ENCODE measurements at places on chromosomes 5 and 9.
A peak's percentile ranks its signal among the peaks of the same experiment; 100 is the strongest.

GRCh38 chr5:9233712-9234111, 312.2 kb downstream of the SEMA5A start:
- DNase-seq: no peak

DNA sequence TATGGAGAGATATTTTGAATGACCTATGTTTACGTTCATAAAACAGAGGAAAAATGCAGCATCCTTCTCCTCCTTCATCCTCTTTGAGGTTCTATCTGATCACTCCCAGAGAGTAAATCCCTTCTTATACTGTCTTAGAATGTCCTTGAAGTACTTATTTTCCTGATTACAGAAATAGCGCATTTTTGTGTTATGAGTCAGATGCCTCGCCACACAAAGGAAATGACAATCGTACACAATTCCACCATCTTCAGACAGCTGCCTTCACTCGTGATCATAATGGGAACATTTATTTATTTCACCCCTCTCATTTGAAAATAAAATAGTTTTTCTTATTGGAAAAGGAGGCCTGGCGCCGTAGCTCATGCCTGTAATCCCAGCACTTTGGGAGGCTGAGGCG, 2.4 kb upstream of the GLT6D1 start:
- no peak for DNase-seq

- DNase-seq: peak; percentile 36
These were observed 34.0 kb upstream of the PPP1R2B start for GRCh38 chr5:156815988-156816599.

DNA sequence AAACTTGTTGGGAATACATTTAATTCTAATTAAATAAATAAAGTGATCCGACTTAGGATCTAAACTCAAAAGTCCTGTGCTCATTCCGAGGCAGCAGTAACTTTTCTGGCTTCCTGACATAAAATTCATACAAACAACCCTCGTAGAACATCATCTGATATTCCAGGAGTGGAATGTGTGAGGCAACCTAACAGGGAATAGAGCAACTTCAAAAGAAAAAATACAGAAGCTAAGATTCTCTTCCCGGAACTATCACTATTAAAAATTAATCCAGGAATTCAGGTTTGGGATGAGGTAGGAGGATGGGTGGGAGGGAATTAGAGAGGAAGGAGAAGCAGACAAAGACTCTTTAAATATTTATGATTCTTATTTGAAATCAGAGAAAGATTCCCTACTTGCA, 32.9 kb upstream of the TRIO start:
- no peak for DNase-seq

- no peak for DNase-seq
These were observed 98.1 kb upstream of the ALDH1B1 start for GRCh38 chr9:38294220-38294960.

DNA sequence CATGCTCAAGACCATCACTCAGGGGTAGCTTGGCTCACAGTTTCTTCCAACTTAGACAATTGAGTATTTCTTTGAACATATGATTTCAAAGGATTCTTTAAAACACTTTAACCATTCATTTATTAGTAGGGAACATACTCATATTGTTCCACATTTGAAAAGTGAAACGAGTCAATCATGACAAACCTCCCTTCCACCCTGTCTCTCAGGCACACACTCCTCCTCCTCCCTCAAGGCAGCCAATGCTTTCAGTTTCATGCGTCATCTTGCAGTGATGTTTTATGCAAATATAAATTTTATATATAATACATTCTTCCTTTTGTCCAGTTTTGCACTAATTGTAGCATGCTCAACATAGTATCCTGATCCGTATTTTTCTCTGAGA, 126.0 kb upstream of the BOD1 start:
- no peak for DNase-seq

GRCh38 chr9:1416261-1416660, 366.1 kb downstream of the DMRT2 start:
- DNase-seq: no peak

DNA sequence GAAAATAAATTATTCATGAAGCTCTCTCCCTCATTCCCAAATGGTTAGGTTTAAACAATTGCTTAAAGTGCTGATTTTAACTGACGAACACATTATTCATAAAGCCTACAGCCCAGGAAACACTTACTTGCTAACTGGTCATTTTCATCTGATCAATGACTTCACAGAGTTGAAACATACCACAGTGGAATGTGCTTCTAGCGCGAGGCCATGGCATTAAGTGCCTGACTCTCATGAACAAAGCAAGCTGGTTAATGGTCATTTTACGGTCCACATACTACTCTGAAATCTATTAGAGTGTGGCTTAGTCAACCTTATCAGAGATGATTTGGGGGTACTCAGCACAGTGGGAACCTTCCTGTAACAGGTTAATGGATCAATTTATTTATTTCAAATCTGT, 114.6 kb downstream of the MED27 start:
- no peak for DNase-seq

DNA sequence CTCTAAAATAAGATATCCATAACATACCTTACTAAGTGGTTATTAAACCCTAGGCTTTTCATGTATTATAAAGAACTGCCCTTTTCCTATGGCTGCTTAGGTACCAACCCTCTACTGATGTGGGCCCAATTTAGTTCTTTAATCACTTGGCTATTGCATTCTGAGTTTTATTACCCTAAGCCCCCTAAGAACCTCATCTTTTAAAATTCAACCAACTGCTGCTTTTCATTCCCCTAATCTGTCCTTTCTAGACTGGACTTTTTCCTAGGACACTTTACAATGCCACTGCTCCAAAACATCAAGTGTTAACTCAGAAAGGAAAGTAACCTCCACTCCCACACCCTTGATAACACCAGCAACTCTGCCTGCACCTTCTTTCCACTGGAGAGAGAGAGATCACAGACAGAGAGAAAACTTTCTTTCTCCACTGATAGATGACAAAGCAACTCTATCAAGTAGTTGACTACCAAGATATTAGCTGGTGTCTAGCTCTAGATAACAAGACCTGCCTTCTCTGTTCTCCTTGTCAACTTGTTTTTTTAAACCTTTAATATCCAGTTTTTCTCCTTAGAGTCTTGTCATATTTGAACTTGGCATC, 27.3 kb downstream of the ELL2 start:
- DNase-seq: no peak

- DNase-seq: no peak
These were observed 79.8 kb downstream of the RGS7BP start for GRCh38 chr5:64585646-64586045.

GRCh38 chr5:180178531-180179441, 30.2 kb downstream of the RASGEF1C start:
- no peak for DNase-seq

DNA sequence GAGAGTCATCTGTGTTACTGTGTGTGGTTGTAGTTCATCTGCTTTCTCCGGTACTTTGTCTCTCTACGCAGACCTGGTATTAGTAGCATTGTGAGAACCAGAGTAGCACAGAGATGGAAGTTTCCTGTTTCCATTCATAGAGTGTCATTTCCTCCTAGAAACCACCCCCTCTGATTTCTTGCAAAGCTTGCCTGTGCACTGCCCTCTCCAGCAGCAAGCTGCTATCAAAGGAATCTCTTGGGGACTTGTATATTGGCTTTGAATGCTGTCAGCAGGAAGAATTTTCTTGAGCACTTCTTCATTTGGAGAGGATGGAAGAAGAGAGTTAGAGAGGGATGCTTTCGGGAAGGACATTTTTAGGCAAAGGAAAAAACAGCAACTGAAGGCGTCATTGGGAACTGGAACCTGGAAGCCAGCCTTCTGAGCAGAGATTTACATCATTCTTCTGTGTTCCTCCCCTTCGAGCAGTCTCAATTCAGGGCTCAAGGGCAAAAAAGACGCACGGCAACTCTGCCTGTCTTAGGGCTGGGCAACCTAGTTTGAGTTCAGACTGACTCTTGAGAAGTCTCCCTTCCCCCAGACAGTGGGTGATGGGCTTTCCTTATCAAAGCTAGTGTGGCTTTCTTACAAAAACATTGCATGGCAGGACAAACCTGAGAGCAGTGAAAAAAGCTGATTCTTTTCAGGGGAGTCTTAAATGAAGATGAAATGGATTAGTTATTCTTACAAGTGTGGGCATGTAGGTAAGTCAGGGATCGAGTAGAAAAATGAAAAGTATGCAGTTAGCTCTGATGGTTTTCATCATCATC, 226.3 kb downstream of the AOPEP start:
- DNase-seq: no peak

DNA sequence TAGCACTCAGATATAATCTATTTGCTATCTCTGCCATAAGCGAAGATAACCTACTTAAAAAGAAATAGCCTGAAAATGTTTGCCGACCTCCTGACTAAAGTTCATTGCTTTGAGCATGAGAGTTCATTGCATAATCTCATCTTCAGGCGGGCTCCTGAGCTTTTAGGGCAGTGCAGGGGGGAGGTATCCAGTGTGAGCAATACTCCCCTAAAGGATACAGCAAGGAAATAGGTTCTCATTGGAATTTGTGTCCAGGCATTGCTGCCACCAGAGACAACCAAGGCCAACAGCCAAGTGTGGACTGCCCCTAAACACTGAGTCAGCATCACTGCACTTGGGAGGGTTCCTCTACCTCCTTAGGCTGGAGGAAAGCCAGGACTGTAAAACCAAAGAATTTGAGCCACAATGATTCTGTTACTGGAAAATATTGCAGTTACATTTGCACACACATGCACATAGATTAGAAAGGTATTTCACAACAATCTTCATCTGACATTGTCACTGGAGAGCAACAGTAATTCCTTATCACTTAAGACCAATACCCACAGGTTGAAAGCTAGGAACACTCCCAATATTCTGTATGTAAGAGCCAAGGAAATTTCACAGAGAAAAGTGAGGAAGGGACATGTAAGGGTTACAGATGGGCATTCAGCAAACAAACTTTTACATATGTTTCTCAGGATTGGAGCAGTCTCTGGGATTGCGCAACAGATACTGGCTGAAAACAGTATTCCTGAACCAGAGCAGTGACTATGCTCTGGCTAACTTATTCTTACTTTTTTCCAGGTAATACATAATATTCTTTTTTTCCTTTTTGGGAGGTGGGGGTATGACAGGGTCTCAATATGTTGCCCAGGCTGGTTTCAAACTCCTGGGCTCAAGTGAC, 98.6 kb upstream of the TLE1 start:
- no peak for DNase-seq

GRCh38 chr5:125813221-125813974, 609.8 kb upstream of the GRAMD2B start:
- DNase-seq: no peak

- no peak for DNase-seq
These were observed 35.4 kb upstream of the MSH3 start for GRCh38 chr5:80619086-80619485.

DNA sequence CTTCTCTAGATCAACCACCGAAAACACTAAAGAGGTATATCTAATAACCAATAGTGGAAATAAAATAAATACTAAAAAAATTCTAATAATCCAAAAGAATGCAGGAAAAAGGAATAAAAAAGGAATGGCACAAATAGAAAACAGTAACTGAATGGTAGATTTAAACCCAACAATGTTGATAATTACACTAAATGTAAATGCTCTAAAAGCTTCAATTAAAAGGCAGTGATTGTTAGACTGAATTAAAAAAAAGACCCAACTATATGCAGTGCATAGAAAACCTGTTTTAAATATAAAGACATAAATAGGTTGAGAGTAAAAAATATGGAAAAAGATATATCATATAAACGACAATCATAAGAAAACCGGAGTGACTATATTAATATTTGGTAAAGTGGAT, 9.2 kb upstream of the ZBTB5 start:
- no peak for DNase-seq

All from activated naive CD8-positive, alpha-beta T cell treated with anti-CD3 and anti-CD28 coated beads, Interleukin-2, amount 50 U/mL, for 24 hours (primary cell).